ENCODE measurements at places on chromosomes 3 and 15. TPM values are rescaled to one million over a fixed set of nuclear protein-coding genes. Genes with fewer than 3 reads are reported as not detected.

The ESYT3 gene
- 0.34 TPM for total RNA-seq

The SLC28A2 gene
- not detected for total RNA-seq

The AADAC gene
- not detected for total RNA-seq

The RASGRP1 gene
- 110 TPM for total RNA-seq

The SNX33 gene
- total RNA-seq = 6.2 TPM

The GOLGA8M gene
- 1.5 TPM for total RNA-seq

The LRRIQ4 gene
- 0.10 TPM for total RNA-seq
